ENCODE measurements at places on chromosomes 5 and 9.
A peak's percentile ranks its signal among the peaks of the same experiment; 100 is the strongest.

GRCh38 chr5:114419959-114420358 lies 58.1 kb downstream of the KCNN2 start:
- no peak for DNase-seq

GRCh38 chr5:89735082-89735481 lies 674.5 kb downstream of the CETN3 start:
- DNase-seq: no peak

- DNase-seq: no peak
These were observed 11.5 kb upstream of the C5orf58 start for GRCh38 chr5:170221327-170221741.

GRCh38 chr5:169740435-169740834 lies 103.4 kb downstream of the DOCK2 start:
- no peak for DNase-seq

GRCh38 chr5:83564069-83564749 lies 92.7 kb downstream of the VCAN start:
- peak; percentile 42 for DNase-seq

DNA sequence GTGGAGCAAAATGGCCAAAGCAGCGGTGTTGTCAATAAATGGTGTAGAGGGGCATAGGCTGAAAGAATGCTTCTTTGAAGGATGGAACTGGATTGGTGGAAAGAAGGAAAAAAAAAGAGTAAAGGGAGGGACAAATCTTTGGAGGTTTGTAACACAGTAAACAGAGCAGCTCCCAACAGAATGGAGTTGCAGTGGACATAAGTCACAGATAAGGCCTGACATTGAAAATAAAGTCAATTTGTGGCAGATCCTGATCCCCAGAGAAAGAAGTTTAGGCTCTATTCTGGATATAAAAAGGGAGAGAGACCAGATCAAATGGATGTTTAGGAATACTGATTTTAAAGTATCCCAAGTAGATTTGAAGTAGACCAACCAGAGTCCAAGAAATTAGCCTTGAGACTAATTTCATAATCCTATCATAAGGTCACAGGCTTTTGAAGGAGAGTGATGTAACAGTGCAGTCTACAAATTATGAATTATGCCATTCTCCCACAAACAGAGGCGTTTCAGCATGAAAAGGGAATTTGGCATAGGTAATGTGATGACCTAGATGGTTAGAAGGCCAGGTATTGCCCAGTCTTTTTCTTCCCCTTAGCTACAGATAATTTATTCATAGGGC lies 8.9 kb downstream of the ALDH1A1 start:
- DNase-seq: no peak

GRCh38 chr9:136645352-136645902 lies 17.3 kb upstream of the EGFL7 start:
- DNase-seq: no peak

- no peak for DNase-seq
These were observed 519 bp upstream of the RAD50 start for GRCh38 chr5:132556153-132556762.

- DNase-seq: peak; percentile 55
These were observed 87.3 kb upstream of the GNAQ start for GRCh38 chr9:78118742-78119473.

- peak; percentile 53 for DNase-seq
These were observed 316.1 kb downstream of the DMRT2 start for GRCh38 chr9:1366276-1366675.

GRCh38 chr9:122350577-122351355 lies 20.1 kb upstream of the PTGS1 start:
- DNase-seq: peak; percentile 70

DNA sequence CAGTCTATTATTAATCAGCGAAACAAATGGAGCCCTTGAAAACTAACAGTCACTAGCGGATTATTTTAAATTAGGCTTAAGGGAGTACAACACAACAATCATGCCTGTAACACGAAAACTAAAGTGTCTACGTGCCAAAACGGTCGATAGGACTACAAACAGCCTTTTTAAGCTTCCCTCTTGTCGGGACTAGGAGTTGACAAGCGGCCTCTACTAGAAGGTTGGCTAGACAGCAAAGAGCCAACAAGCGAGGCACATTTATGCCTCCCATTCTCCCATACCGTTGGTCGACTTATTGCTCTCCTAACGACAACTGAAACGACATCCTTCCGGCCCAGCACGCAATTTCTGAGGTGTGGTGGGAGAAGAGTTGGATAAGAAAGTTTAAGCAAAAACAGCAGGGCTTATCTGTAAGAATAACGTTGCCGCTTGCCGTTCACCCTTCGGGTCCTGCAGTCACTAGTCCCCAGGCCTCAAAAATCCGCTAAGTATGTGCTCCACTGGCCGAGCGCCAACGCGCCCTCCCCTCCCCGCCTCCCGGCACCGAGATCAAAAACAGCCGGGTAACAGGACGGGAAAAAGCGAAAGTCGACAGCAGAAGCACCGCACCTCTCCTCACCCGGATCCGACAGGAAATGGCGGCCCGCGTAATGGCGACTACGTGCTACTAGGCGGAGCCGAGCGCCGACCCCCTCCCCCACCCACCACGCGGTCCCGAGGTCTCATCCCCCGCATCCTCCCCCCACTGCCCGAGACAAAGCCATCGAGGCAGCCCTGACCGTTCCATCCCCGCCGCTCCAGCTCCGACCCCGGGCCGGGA lies 813 bp downstream of the HNRNPK start:
- peak; percentile 87 for DNase-seq

DNA sequence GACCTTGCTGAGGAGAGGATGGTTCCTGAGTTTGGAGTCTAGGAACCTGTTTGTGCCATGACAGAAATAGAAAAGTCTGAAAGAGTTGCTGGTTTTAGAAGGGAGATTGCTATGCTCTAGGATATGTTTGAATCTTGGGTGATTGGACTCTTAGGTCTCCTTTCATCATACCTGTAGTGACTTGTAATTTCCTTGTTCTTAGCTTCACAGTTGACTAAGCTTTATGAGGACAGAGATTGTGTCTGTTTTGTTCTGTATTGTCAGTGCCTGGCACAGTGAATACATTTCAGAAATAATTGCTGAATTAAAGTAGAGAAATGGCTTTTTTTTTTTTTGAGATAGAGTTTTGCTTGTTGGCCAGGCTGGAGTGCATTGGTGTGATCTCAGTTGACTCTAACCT lies 31.5 kb downstream of the GAPVD1 start:
- DNase-seq: no peak

DNA sequence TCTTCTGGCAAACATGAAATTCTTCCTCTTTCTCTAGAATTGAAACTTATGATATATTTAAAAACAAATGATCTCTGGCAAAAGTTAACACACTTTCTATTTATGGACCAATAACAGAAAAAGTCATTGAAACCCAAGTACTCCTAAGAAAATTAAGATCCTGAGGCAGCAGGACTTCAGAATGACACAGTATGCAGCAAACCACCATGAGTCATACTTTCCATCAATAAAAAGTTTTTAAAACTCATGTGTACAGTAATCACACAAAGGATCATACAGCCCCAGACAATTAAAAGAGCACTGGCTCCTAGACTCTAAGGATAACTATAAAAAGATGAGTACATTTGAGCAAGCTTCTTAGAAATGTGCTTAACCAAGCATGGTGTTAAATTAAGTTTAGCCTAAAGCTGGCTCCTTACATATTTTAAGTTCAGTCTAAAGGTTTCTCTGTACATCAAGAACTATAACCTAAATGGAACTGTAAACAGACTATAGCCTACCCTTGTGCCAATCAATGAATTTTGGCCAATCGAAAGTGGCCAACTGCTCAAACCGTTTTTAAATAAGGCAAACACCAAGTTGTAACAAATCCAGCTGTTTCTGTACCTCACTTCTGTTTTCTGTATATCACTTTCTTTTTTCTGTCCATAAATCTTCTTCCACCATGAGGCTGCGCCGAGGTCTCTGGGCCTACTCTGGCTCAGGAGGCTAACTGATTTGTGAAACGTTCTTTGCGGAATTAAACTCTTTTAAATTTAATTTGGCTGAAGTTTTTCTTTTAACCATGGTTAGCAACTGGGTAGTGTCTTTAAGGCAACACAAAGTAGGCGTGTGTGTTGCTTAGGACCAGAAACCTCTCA lies 232.1 kb upstream of the PIK3R1 start:
- no peak for DNase-seq

DNA sequence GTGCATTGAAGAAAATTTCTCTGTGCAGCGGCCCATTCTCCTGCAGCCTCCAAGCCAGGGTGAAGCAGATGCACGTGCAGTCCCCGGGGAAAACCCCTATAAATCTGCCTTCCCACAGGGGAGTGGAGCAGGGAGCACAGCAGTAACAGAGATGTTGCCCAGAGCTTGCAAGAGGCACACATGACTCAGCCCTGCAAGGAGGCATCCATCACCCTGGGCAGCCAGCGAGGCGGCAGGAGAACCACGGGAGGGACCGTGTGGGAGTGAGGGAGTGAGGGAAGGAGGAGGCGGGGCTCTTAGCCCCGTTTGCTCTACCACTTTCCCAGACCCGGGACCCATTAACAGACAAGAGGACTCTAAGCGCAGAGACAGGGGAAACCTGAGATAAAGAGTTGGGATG lies 96.2 kb upstream of the ARAP3 start:
- no peak for DNase-seq

GRCh38 chr9:27888661-27889295 lies 315.5 kb upstream of the C9orf72 start:
- no peak for DNase-seq

DNA sequence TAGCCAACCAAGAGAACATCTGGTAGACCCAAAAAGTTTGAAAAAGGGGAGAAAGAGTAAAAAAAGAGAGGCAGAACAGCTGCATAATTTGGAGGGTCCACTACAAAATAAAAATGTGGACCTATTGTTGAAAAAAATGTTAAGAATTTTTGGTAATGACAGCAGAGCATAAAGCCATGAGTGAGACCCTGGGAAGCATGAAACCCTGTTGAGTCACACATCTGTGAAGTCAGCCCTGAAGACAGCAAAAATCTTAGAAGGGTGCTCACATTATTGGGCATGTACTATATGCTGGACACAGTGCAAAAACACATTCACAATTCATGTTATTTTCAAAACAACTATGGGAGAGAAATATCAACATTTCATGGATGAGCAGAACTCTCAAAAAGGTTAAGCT lies 56.4 kb upstream of the LIFR start:
- no peak for DNase-seq

DNA sequence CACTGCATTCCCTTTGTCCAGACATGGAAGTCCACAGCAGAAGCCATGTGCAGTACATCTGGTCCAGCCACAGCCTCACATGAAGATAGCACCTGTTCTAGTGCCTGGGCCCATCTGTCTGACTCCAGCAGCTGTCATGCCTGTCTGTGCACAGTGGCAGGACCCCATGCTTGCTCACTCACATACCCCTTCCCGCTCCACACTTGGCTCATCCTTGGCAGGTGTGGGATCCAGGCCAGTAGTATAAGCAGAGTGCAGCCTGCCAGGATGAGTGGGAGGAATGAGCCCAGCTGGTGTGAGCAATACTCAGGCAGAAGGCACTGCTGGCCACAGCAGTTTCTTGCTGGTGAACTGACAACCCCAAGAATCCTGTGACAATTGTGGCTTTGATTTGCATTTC lies 168.0 kb downstream of the PRDM9 start:
- no peak for DNase-seq

DNA sequence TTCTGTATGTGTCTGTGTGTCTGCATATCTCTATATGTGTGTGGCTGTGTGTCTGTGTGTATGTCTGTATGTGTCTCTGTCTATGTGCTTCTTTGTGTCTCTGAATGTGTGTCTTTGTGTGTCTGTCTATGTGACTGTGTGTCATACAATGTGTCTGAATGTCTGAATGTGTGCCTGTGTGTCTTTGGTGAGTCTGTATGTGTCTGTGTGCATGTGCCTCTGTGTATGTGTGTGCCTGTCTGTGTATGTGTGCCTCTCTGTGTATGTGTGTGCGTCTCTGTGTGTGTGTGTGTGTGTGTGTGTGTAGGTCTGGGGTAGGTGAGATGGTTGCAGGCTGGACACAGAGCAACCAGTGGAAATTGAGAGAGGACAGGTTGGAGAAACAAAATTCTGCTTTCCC lies 435.3 kb downstream of the ARHGEF28 start:
- no peak for DNase-seq

- DNase-seq: no peak
These were observed 5.0 kb downstream of the LOX start for GRCh38 chr5:122073018-122073417.

DNA sequence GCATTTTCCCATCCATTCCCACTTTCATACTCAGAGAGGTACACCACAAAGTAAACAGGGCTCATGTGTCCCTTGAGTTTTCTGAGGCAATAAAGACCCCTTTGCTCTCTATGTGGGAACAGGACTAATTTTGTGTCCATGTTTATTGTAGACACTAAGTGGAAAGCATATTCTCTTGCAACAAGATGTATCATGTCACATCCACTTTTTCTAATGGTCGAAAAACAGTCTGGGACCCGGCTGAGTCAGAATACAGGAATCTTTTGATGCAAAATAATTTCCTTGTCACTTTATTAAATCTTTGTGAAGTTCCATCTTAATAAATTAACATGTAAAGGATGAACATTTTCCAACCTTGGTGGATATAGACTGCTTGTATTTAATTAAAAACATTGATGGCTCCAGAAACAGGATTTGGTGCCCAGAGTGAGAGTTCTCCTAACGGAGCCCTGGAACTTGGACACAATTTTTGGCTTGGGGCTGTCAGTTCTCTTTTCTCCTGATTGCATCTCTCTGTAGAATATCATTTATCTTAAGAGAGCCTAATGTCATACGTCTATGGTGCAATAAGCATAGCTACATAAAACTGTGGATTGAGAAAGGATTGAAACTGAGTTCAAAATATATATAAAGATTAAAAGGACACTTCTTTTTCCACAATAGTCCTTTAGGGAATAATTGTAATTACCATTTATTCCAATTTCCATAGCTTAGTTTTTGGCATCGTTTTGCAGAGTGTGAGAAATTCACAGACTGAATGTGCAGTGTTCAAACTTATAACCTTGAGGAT lies 1116.7 kb upstream of the SEMA6A start:
- no peak for DNase-seq

GRCh38 chr5:12861886-12862654 lies 957.8 kb upstream of the CTNND2 start:
- no peak for DNase-seq
